ENCODE measurements at places on chromosomes 2 and 18.

- no peak for DNase-seq
These were observed 12.3 kb upstream of the PLEK start for GRCh38 chr2:68352651-68353391.

GRCh38 chr18:58194028-58194427 is 150.0 kb downstream of the NEDD4L start:
- no peak for DNase-seq

- DNase-seq = no peak
These were observed 57.8 kb upstream of the LMAN1 start for GRCh38 chr18:59416818-59417217.

DNA sequence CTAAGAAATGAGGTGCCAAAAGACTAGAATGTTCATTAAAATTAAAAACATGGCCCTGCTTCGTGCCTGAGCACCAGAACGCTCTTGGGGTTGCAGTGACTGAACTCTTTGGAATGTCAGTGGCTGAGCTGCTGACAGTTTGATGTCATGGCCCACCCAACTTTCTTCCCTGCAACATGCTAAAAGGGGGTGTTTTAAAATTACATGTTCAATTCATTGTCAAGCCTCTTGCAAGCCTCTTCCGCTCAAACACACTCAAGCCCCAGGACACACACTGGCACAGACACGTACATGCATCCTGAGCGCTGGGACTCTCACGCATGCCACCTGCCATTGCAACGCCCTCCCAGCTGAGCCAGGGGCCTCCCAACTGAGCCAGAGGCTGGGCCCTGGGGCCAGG is 12.6 kb downstream of the RUFY4 start:
- DNase-seq = no peak

- DNase-seq = no peak
These were observed 17.1 kb upstream of the ANKRD62 start for GRCh38 chr18:12076424-12077140.
